ENCODE measurements at places on chromosomes 11 and 22.

- no peak for DNase-seq
These were observed 179.3 kb upstream of the RAG2 start for GRCh38 chr11:36777311-36777710.

- DNase-seq: no peak
These were observed 52.7 kb upstream of the MYEOV start for GRCh38 chr11:69241075-69241740.

- no peak for DNase-seq
These were observed 90.6 kb upstream of the FGF3 start for GRCh38 chr11:69909561-69910518.

DNA sequence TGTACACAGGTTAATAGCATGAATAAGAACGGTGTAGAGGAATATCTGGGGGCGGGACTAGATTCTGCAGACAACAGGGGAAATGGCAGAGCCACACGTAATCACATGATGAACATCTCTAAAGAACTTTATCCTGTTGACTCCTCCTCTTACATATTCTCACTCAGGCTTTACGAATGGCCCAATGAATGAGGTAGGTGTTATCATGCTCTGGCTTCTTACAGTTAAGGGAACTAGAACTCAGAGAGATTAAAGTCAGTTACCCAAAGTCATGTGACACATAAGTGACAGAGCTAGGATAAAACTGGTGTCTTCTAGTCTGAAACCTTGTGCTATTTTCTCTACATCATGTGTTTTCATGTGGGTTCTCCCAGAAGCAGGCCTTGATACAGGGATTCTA, 49.0 kb upstream of the BMAL1 start:
- DNase-seq: no peak

GRCh38 chr22:26406118-26406517, 22.9 kb upstream of the ASPHD2 start:
- no peak for DNase-seq

DNA sequence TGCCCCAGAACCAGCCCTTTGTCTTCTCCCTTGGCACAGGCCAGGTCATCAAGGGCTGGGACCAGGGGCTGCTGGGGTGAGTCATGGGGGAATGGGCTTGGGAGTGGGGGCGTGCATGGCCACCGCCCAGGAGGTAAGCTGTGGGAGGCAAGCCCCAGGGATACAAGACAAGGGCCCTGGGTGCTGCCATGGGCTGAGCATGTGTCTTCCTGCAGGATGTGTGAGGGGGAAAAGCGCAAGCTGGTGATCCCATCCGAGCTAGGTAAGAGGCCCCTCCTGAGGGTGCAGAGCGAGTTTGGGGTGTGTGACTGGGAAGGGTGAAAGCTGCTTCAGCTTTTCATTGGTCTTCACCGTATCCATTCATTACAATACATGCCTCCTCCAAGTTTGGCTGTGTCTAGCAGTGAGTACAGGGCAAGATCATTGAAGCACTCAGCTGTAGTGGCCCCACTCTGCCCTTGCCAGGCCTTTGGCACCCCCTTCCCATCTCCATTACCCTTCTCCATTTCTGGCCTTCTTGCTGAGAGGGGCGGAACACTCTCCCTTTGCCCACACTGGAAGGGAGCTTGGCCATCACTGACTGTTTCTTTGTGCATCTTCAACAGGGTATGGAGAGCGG, 2.5 kb downstream of the FKBP2 start:
- DNase-seq: no peak

DNA sequence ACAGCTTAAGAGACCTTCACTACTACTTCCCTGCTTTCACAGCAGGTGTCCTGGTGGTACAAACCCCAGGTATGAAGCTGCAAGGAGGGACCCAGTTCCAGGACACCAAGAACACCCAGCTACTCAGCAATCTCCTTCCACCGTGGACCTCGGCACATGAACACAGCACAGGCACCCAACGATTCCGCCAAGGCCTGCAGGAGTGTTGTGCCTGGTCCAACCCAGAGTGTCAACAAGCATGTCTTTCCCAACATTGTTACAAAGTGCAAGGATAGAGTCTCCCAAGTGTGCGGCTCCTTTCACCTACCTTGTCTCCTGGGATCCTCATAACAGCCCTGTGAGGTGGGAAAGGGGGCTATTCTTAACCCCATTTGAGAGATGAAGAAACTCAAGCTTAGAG, 11.8 kb downstream of the PATZ1 start:
- DNase-seq: no peak

GRCh38 chr11:104883342-104883741, 14.9 kb downstream of the CASP12 start:
- no peak for DNase-seq

GRCh38 chr22:29691636-29692326, 28.0 kb upstream of the CABP7 start:
- DNase-seq: no peak

GRCh38 chr11:127640561-127641451, 640.2 kb upstream of the KIRREL3 start:
- DNase-seq: no peak

All from activated naive CD4-positive, alpha-beta T cell (primary cell).